ENCODE measurements at places on chromosomes 4 and X.
A peak's percentile ranks its signal among the peaks of the same experiment; 100 is the strongest.

DNA sequence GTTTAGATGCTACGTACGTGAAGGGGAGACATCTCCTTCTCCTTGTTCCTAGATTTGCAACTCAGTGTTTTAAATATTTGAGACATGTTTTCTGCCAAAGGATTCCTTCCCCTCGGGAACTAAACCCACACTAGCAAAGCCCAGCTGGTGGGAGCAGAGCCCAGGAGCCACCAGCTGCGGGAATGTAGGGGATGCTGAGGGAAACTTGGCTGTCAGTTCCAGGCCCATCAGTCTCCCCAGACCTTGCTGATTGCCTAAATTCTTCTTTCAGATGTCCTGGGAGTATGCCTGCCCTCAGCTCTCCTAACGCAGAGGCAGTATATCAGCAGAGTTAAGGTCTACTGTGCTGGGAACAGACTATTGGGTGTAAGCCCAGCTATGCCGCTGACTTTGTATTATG lies 630.0 kb upstream of the TENM3 start:
- DNase-seq = no peak

DNA sequence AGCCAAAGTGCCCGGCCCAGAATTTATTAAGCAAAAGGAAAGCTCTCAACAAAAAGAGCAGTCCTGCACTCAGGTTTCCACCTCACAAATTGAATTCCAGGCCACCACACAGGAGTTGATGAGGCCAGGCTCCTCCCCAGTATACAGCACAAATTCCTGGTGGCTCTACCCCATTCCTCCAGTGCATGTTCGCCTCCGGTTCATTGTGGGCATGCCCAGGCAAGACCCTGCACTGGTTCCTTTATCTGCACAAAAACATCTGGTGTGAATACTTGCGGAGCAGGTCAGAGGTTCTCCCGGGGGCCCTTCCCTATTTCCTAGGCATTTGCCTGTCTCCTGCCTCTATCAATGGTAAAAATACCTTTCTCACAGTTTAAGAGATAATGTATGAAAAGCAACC lies 195.2 kb upstream of the ANXA10 start:
- no peak for DNase-seq

DNA sequence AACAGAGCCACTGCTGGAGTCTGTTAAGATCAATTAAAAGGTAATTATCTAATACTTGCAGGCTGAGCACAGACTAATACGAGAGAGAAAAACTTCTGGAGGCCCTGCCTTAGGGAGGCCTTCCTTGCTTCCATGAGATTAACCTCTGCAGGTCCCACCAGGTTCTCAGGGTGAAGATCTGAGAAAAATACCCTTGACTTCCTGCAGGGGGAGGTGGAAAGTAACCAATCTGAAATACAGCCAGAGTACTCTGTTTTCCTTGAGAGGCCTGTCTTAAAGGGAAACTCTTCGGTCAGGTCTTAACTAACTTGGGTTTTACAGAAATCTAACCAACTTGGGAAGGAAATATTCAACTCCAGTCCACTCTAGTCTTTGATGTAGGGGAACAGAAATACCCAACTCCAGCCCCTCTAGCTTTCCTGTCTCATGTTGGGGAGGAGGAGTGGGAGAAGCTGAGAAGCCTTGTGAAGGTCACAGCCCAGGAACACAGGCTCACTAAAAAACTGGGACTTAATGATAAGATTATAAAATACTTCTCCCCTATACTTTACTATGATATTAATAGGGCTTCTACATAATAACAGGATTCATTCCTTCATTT lies 77.1 kb downstream of the TBCK start:
- peak; percentile 16 for DNase-seq

DNA sequence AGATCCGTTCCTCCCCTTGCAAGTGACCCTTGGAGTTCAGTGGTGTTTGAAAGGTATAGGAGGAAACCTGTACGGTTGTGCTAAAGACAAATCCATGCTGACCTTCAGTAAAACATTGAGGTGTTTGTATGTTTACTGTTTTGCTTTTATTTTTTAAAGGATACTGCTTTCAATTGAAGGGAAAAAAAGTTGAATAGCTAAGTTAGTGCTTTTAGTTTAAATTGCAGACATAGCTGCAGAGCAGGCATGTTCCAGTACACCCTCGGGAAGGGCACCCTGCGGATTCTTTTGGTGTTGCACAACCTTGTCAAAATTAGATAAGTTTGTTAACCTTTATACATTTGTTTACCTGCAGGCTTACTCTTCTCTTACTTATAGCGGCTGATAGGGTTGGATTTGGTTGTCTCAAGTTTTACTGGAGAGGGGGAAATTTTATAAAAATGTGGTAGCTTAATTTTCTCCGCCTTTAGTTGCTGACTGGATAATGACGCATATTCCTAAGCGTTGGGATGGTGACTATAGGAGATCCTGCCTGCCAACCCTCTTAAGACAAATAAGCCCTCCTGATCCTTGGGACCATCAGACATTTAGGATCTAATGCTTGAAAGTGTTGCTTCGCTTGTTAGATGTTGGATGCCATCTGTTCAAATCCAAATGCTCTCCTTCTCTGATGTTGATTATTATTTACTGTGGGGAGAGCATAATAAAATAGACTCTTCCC lies 2.0 kb downstream of the RAPGEF2 start:
- no peak for DNase-seq

GRCh38 chr4:99979872-99980271 lies 29.8 kb upstream of the H2AZ1 start:
- DNase-seq = no peak

DNA sequence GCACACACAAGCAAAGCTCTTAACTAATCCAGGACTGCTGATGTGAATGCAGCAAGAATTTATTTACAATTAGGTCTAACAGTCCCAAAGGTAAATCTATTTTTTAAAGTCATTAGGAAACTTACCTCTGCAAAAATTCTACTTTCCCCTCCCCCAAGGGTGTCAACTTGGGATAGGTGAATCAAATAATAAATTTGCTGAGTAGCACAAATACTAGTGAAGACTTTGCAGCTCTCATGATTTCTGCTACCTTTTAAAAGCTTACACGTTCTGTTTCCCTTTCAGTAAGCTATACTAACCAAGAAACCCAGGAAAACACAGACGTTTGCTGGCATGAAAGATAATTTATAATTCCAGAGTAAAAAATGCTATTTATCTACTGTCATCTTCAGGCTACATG lies 296.6 kb upstream of the SLC7A11 start:
- DNase-seq = no peak

- DNase-seq = no peak
These were observed 174.6 kb downstream of the PRR32 start for GRCh38 chrX:126994032-126994600.

Data from stimulated activated CD4-positive, alpha-beta T cell treated with anti-CD3 and anti-CD28 coated beads, Interleukin-2, amount 100 ng/mL, for 24 hours (primary cell).